ENCODE measurements at places on chromosomes 6 and 20. TPM values are rescaled to one million over a fixed set of nuclear protein-coding genes. Genes with fewer than 3 reads are reported as not detected.

The PGBD1 gene
- 10.1 TPM for total RNA-seq

The WTAP gene
- 142 TPM for total RNA-seq

The MDFI gene
- total RNA-seq: 40.9 TPM

The ABHD16B gene
- not detected for total RNA-seq

The ZNF831 gene
- not detected for total RNA-seq

The SMPDL3A gene
- 0.68 TPM for total RNA-seq

The EEF1A2 gene
- 27.4 TPM for total RNA-seq

The RCAN2 gene
- total RNA-seq: 3.0 TPM

The GPX5 gene
- not detected for total RNA-seq

The HCRTR2 gene
- total RNA-seq: not detected

The LZTS3 gene
- 19.2 TPM for total RNA-seq

The TLDC2 gene
- not detected for total RNA-seq

The HTR1E gene
- not detected for total RNA-seq

The C20orf202 gene
- total RNA-seq: 0.13 TPM

The ACTL10 gene
- total RNA-seq: 0.46 TPM

The CYP24A1 gene
- not detected for total RNA-seq

The MAPK13 gene
- 19.2 TPM for total RNA-seq

All from H9 (cell line).